Activated CD4-positive, alpha-beta T cell treated with anti-CD3 and anti-CD28 coated beads, Interleukin-2, amount 50 U/mL, for 48 hours (primary cell): ENCODE measurements at places on chromosomes 1 and 21.

DNA sequence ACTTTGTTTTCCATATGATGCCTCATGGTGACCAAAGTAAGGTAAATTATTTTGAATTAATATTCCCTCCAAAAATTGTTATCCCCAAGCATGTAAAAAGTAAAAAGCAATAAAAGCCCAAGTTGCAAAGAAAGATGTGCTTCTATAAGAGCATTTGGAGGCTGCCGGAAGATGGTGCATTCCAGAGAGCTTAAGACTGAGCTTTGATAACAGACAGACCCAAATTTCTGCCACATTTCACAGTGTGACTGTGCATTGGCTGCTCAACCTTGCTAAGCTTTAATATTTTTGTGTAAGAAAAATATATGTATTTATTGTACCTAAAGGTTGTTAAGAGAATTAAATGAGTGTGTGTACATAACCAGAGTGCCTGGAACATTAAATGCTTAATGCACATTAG is 67.9 kb downstream of the CYYR1 start:
- no peak for DNase-seq

GRCh38 chr1:223721658-223722607 is 9.6 kb downstream of the CAPN2 start:
- DNase-seq: no peak

DNA sequence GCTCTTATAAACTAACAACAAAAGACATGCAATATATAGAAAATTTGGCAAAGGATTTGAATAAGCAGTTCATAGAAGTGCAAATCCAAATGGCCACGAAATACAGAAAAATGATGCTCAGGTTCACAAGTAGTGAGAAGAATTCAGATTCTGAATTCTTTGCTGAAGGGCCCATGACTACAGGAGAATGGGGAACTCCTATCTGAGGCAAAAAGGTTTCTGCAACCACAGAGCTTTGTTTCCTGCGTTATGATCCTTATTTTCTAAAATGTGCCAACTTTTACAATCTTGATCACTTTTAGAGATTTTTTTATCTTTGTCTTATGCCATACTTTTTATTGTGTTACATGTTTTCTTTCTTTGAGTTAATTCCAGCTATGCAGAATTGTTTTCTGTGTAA is 91.3 kb downstream of the ITSN1 start:
- no peak for DNase-seq

- DNase-seq: no peak
Measured at GRCh38 chr1:6652986-6653385, 28.3 kb downstream of the THAP3 start.

DNA sequence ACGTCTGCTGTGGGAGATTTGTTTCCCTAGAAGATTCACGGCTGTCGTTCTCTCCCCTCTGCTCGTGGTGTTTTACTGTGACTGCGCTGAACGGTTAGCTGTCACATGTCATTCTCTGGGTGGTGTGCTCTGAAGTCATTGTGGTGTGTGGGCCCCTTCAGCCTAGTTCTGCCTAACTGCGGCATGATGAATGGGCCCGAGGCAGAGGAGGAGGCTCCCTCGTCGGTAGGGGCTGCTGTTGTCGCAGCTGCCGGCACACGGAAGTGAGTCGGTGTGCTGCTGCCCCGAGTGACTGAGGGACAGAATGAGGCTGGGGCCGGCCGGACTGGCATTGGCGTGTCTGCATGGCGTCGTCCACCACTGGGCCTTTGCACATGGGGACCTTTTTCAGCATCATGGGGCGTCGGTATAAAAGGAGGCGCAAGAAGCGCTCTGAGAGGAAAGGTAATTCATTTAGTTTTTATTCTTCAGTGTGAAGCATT is 77.9 kb downstream of the ADARB1 start:
- peak; percentile 68 for DNase-seq
